T-helper 1 cell (primary cell): ENCODE measurements at places on chromosomes 1 and 21.

- no peak for DNase-seq
Measured at GRCh38 chr1:96749618-96750017, 28.0 kb downstream of the PTBP2 start.

- no peak for DNase-seq
Measured at GRCh38 chr1:215405211-215405610, 161.9 kb upstream of the KCTD3 start.

GRCh38 chr1:34199927-34200326 is 23.2 kb downstream of the C1orf94 start:
- DNase-seq: no peak

DNA sequence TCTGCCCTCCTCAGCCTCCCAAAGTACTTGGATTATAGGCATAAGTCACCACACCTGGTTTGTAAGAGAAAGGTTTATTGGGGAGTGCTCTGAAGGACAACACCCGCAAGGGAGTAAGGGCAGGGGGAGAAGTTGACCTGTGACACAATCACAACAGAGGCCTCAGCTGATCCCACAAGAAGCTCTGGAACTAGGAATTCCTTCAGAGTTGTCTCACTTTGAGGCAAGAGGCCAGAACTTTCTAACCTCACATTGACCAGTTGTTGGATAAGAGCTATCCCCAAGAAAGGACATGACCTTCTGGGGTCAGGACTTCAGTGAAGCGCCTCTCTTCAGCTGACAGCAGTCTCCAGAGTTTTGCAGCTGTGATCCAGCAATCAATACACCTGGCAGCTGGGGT is 27.4 kb upstream of the RC3H1 start:
- DNase-seq: no peak

- peak; percentile 41 for DNase-seq
Measured at GRCh38 chr21:46622226-46622625, 13.2 kb upstream of the PRMT2 start.

- DNase-seq: no peak
Measured at GRCh38 chr1:235902677-235903542, 36.2 kb upstream of the LYST start.

- no peak for DNase-seq
Measured at GRCh38 chr1:193131266-193131860, 9.5 kb downstream of the CDC73 start.

DNA sequence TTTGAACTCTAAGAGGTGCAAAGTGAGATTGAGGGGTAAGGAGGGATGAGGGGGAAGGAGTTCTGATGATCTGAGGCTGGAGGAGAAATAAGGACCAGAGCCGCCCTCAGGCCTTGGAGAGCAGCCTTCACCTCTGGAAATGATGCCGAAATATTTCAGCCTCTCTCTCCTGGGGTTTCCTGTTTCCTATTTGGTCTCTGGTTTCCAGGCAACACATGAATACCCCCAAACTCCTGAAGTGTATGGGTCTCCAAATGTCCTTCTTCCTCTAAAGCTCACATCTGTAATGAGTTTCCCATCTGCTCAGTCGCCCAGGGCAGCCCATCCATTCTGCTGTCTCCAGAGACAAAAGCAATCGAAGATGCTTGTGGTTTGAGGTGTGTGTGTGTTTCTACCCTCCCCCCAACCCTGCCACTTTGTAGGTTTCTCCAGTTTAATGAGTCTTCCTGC is 52.0 kb upstream of the FAM20B start:
- DNase-seq: peak; percentile 1

- peak; percentile 13 for DNase-seq
Measured at GRCh38 chr21:42161956-42162681, 56.8 kb upstream of the ABCG1 start.

GRCh38 chr1:113275691-113276090 is 114.6 kb upstream of the MAGI3 start:
- no peak for DNase-seq

GRCh38 chr1:14057640-14058039 is 357.7 kb downstream of the PRDM2 start:
- no peak for DNase-seq

DNA sequence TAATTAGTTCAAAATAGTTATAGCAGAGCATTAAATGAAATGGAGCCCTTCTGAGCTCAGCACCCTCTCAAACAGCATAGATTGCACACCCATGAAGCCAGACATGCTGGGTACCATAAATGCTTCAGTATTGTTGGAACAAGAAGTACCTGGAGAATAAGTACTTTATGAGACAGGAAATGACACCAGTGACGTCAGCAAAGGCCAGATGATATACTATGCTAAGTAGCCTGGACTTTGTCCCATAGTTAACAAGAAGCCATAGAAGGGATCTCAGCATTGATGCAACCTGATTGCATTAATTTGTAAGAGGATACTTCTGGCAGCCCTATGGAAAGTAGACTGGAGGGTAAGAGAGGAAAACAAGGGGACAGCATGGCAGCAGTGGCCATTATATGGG is 16.3 kb upstream of the GADD45A start:
- no peak for DNase-seq

GRCh38 chr1:13682444-13682843 is 17.5 kb upstream of the PRDM2 start:
- DNase-seq: no peak

GRCh38 chr1:92399076-92399475 is 87.6 kb downstream of the GFI1 start:
- no peak for DNase-seq

GRCh38 chr1:184480736-184481135 is 93.9 kb downstream of the C1orf21 start:
- DNase-seq: no peak
